Trophoblast cell (in vitro differentiated cells and primary cell): ENCODE measurements at places on chromosomes 16 and 17.

- DNase-seq, result no peak
Observed at GRCh38 chr16:72271699-72272240, 99.8 kb upstream of the PMFBP1 start.

DNA sequence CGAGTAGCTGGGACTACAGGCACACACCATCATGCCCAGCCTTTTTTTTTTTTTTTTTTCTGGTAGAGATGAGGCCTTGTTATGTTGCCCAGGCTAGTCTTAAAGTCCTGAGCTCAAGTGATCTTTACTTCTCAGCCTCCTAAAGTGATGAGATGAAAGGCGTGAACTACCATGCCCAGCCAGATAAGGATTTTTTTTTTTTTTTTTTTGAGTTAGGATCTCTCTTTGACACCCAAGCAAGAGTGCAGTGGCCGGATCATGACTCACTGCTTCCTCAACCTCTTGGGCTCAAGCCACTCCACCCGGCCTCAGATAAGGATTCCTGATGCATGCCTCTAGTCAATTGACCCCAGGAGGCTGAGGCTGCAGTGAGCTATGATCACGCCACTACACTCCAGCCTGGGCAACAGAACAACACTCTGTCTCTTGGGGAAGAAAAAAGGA, 11.2 kb upstream of the PLEKHG4 start:
- peak; percentile 73 for DNase-seq

DNA sequence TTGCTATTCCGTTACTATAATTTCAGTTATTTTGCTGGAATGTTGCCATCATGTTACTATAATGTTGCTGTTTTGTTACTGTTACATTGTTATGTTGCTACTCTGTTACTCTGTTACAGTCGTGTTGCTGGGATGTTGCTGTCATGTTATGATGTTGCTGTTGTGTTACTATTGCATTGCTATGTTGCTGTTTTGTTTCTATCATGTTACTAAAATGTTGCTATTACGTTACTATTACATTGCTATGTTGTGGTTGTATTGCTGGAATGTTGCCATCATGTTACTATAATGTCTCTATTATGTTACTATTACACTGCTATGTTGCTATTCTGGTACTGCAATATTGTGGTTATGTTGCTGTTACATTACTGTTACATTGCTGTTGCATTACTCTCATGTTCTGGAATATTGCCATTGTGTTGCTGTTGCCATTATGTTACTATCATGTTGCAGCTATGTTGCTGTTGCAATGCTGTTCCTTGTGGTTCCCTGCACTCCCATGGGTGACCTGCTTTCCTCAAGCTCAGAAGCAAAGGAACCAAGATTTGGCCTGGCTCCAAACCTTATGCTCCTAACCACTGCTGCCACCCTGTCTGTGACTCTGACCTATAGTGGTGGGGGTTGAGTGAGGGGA, 64.4 kb downstream of the ABCC6 start:
- peak; percentile 38 for DNase-seq

DNA sequence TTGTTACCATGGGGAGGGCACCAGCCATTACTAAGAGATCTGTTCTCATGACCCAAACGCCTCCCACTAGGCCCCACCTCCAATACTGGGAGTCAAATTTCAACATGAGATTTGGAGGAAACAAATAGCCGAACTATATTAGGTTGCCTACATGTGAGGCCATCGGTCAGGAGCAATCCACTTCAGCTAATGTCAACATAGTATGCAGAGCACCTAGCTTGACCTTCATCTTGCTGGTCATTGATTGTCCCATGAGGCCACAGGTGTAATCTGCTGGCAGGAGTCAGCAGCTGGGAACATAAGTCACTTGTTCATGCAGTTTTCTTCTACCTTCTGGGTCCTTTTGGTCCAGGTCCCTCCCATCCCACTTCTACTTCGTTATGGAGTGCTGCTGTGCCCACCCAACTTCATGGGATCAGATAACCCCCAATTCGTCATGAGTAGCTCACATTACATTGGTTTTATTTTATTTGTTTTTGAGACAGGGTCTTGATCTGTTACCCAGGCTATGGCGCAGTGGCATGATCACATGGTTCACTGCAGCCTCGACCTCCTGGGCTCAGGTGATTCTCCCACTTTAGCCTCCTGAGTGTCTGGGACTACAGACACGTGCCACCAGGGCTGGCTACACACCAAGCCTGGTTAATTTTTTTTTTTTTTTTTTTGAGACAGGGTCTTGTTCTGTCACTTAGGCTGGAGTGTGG, 5.9 kb upstream of the KPNA2 start:
- no peak for DNase-seq

GRCh38 chr16:17258848-17259713, 211.7 kb downstream of the XYLT1 start:
- no peak for DNase-seq

DNA sequence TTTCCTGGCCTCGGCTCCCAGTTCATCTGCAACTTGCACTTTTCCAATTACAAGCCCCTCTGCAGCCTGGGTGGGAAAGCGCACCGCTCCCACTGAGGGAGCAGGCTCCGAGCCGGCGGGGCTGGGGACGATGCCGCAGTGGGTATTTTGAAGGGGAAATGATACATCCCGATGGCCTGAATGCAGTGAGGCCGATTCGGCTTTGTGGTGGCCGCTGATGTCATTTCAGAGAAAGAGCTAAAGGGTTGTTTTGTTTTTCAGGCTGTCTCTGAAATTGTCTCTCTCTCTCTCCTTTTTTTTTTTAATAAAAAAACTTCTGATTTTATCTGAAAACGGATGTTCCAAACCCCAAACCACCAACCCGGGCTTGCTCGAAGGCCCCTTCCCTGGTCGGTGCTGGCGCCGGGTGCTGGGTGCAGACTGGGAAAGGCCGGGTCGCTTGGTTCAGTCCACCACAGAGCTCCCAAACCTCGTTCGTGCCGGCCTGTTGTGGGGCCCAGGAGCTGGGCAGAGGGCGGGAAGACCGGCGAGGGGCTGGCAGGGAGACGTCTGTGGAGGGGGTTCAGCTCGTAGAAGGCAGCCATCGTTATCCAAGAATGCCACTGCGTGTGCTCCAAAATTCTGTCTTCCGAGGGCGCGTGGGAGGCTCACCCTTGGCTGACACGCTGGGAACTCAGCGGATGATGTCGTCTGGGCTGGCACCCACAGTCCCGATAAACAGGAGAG, 102.8 kb downstream of the FOXL1 start:
- DNase-seq, result no peak

DNA sequence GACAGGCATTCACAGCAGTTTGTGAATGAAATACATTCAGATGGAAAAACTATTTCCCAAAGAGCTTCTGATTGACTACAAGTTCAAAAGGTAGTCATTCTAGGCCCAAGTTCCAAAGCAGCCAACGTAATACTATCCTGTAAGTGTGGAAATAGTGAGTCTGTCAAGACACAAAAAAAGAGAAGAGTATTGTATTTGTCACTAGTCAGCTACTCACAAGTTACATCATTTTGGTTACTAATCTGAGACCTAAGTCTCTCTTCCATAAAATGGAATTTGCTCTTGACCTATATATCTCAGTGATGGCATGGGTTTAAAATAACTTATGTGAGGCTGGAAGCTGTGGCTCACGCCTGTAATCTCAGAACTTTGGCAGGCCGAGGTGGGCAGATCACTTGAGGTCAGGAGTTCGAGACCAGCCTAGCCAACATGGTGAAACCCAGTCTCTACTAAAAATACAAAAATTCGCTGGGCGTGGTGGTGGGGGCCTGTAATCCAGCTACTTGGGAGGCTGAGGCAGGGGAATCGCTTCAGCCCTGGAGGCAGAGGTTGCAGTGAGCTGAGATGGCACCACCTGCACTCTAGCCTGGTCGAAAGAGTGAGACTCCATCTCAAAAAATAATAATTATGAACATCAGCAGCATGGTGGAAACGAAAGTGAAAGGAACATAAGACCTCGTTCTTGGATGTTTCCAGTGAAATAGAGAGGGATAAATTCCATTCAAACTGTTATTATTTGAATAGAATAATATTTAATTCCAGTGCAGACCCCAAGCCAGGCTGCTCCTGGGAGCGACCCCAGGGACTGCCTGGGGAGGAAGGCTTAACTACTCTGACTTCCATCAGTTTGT, 2.9 kb downstream of the CMC2 start:
- DNase-seq, result no peak

- DNase-seq, result peak; percentile 22
Observed at GRCh38 chr16:9279291-9280068, 188.0 kb downstream of the HAPSTR1 start.

GRCh38 chr17:79075861-79076406, 1.3 kb downstream of the ENGASE start:
- no peak for DNase-seq

DNA sequence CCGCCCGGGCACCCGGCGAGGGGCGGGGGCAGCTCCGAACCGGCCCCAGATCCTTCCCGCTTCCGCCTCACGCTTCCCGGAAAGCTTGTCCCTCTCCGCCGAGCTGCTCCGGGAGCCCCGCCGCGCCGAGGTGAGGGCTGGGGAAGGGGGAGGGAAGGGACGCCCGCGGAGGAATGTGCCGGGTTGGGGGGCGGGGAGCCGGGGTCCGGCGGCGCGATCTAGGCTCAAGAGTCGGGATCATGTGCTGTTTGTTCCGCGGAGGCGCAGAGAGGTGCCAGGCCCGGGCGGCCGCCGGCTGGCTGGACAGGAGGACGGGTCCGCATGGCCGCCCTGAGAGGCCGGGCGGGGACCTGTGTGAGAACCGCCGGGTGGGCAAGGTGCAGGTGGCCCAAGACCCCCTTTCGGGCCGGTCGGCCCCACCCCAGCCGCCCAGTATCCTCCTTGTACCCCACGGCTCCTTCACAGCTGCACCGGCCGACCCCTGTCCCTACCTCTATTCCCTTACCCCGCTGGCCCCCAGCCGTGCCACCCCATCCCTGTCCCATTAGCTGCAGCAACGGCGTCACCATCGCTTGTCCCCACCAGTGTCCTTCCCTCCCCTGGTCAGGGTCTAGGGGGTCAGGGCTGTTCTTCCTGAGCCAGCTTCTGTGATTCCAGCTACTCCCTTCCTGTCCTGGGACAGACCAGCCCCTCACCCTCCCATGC, 429 bp downstream of the KIF1C start:
- DNase-seq, result no peak

- DNase-seq, result no peak
Observed at GRCh38 chr16:74200921-74201320, 95.7 kb upstream of the PSMD7 start.

DNA sequence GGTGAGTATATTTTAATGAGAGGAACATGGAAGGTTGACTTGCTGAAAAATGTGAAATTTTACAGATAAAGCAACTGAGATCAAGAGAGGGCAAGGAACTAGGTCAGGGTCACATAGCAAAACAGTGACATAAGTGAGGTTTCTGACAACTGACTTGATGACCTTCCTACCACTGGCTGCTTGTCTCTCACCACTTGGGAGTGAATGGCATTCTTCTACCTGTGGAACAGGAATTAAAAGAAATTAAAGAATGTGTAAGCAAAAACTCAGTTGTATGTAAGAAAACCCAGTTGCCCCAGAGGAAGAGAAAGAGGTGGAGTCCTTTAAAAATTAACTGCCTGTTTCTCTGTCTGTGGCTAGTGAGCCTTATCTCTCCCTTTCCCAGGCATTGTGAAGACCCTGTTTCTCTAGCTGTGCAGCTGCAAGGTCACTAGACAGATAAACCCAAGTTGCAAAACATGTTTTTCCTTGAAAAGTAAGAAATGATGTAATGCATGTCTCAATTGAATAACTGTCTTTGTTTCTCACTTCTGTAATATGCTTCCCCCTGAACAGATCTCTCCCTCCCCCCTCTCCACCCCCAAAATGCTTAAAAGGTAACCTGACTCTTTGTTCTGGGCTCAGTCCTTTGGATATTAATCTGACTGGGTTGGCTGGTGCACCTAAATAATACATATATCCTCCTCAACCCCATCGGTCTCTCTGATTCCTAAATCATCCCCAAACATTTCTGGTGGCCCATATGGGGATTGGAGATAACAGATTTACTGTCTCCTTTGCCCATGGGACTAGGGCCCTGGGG, 23.4 kb downstream of the ACSM1 start:
- peak; percentile 12 for DNase-seq

DNA sequence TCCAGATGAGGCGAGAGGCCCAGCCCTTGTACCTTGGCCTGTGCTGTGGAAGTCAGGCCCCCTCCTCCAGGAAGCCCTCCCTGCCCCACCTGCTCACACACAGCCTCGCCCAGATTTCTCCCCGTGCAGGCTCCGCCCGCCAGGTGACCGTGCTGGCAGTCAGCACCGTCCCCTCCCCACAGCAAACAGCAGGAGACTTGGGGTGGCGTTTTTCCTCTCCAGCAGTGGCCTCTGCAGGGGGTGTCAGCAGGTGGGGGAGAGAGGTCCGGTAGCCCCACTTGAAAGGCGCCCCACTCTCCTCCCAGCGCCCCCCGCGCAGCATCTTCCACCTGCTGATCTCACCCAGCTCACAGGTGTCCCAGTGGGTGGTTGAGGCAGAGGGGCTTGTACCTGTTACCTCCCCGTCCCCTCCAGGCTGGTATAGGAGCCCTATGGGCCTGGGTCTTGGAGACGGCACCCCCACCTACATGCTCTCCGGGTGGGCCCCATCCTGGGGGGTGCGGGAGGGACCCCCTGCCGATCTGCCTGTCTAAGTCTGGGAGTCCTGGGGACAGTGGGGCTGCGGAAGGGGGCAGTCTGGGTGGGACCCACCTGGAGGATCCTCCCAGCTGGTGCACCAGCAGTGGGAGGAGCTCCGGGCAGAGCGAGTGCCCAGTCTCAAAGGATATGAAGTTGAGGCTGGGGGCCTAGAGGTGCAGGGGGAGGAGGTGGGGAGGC, 4.2 kb upstream of the C1QTNF8 start:
- DNase-seq, result no peak

DNA sequence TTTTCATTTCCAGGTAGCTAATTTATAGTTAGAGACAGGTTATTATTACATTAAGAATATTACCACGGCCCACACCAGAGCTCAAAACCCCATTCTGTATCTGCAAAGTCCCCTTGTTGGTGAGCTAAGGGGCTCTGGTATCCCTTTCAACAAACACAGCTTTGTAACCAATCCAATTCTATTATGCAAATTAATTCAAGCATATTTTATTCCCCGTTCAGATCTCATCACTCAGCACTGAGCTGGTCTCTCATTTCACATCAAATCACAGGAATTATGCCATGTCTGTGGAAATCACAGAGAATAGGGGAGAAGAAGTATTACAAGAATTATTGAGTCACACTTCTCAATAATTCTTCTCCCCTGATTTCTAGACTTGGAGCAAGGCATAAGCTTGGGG, 111.7 kb downstream of the CDH11 start:
- DNase-seq, result no peak

- no peak for DNase-seq
Observed at GRCh38 chr17:35341411-35341992, 31.9 kb downstream of the SLFN11 start.

- DNase-seq, result peak; percentile 70
Observed at GRCh38 chr17:80252871-80253270, 7.8 kb upstream of the RNF213 start.

DNA sequence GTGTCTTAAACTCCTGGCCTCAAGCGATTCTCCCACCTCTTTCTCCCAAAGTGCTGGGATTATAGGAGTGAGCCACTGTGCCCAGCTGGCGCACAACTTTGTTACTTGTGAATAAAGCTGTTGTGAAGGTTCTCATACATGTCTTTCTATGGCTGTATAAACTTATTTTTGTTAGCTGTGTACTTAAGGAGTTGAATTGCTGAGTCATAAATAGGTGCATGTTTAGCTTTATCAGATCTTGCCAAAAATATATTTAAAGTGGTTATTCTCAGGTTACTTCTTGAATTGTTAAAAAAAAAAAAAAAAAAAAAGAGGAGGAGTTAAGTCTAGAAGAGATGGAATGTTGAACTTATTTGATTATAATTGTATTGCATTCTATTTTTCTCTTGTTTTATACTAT, 47.6 kb upstream of the IRX3 start:
- DNase-seq, result no peak
